H9 (cell line): ENCODE measurements at places on chromosomes 12 and 14. TPM values are rescaled to one million over a fixed set of nuclear protein-coding genes. Genes with fewer than 3 reads are reported as not detected.
A peak's percentile ranks its signal among the peaks of the same experiment; 100 is the strongest.

RTL1 gene
- not detected in 2 replicates for total RNA-seq

TEX22 gene
- total RNA-seq: 0.50 and 0.83 TPM in 2 replicates

KRT85 gene
- total RNA-seq: not detected in 2 replicates

MSI1 gene
- total RNA-seq: 91.5 and 93.2 TPM in 2 replicates

LIN7A gene
- total RNA-seq: 18.3 and 18.4 TPM in 2 replicates

PELI2 gene
- 16.2 and 18.0 TPM in 2 replicates for total RNA-seq

PPP1R1A gene
- total RNA-seq: 4.3 and 8.5 TPM in 2 replicates

ADSS1 gene
- total RNA-seq: 7.8 and 8.5 TPM in 2 replicates

LTBR gene
- 3.4 and 4.8 TPM in 2 replicates for total RNA-seq

NPFF gene
- not detected in 2 replicates for total RNA-seq

DNA sequence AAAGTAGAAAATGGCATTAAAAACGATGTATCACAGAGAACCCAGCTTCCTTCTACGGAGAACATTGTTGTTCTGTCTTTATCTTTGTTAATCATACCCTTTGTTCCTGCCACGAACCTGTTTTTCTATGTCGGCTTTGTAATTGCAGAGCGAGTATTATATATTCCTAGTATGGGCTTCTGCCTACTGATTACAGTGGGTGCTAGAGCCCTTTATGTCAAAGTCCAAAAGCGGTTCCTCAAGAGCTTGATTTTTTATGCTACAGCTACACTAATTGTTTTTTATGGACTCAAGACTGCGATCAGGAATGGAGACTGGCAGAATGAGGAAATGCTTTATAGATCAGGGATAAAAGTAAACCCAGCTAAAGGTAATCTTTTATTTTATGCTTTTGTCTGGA is 209.6 kb downstream of the TMTC2 start:
- H3K27me3 ChIP-seq: no peaks in the 10 kb centered on the region
- no peak overlapping the region for H3K27ac ChIP-seq
- no peak for DNase-seq
- H3K4me3 ChIP-seq: no peak overlapping the region
- no peaks in the 10 kb centered on the region for H3K36me3 ChIP-seq
- H3K4me1 ChIP-seq: no peaks in the 10 kb centered on the region

DNA sequence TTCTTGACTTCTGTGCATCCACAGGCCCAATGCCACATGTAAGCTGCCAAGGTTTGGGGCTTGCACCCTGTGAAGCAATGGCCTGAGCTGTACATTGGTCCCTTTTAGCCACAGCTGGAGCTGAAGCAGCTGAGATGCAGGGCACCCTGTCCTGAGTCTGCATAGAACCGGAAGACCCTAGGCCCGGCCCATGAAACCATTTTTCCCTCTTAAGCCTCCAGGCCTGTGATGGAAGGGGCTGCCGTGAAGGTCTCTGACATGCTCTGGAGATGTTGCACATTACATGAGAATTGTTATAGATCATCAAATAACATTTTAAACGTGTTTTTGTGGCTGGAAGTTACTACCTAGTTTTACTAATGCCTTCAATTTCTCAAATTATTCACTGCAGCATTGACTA is 188.7 kb downstream of the RPAP3 start:
- H3K27ac ChIP-seq: no peak overlapping the region
- H3K4me1 ChIP-seq: no peaks in the 10 kb centered on the region
- H3K4me3 ChIP-seq: no peak overlapping the region
- H3K27me3 ChIP-seq: no peaks in the 10 kb centered on the region
- no peak for DNase-seq

GRCh38 chr14:60773558-60773957 is 39.0 kb downstream of the MNAT1 start:
- no peaks in the 10 kb centered on the region for H3K27me3 ChIP-seq
- H3K4me1 ChIP-seq: peaks cover 4% of the 10 kb centered on the region; the same call in 1 of the 2 replicates
- no peak overlapping the region for H3K27ac ChIP-seq
- no peaks in the 10 kb centered on the region for H3K36me3 ChIP-seq
- no peak overlapping the region for H3K4me3 ChIP-seq
- no peak for DNase-seq

GRCh38 chr14:60561845-60562746 is 53.1 kb downstream of the SIX6 start:
- no peak overlapping the region for H3K4me3 ChIP-seq
- peak; percentile 83 for DNase-seq
- no peaks in the 10 kb centered on the region for H3K4me1 ChIP-seq
- H3K27me3 ChIP-seq: no peaks in the 10 kb centered on the region
- no peak overlapping the region for H3K27ac ChIP-seq
- no peaks in the 10 kb centered on the region for H3K36me3 ChIP-seq

- H3K36me3 ChIP-seq: peaks cover 19% of the 10 kb centered on the region
- H3K27ac ChIP-seq: no peak overlapping the region
- no peak overlapping the region for H3K4me3 ChIP-seq
- H3K27me3 ChIP-seq: no peaks in the 10 kb centered on the region
- no peaks in the 10 kb centered on the region for H3K4me1 ChIP-seq
- DNase-seq: peak; percentile 14
These were observed 318.7 kb downstream of the TMEM121 start for GRCh38 chr14:105844810-105845724.

- DNase-seq: no peak
- peaks cover 34% of the 10 kb centered on the region; the same call in 1 of the 2 replicates for H3K4me1 ChIP-seq
- H3K4me3 ChIP-seq: no peak overlapping the region
- H3K27me3 ChIP-seq: no peaks in the 10 kb centered on the region
These were observed 203.2 kb downstream of the ZFP36L1 start for GRCh38 chr14:68589447-68590200.

GRCh38 chr12:130240831-130241590 is 78.7 kb downstream of the FZD10 start:
- no peak overlapping the region for H3K4me3 ChIP-seq
- no peaks in the 10 kb centered on the region for H3K4me1 ChIP-seq
- no peak for DNase-seq
- H3K36me3 ChIP-seq: no peaks in the 10 kb centered on the region
- H3K27ac ChIP-seq: no peak overlapping the region

- no peak for DNase-seq
- H3K27ac ChIP-seq: no peak overlapping the region
- no peaks in the 10 kb centered on the region for H3K36me3 ChIP-seq
- H3K4me3 ChIP-seq: peak overlapping the region; percentile 68
- peaks cover 33% of the 10 kb centered on the region for H3K27me3 ChIP-seq
These were observed 4.9 kb downstream of the AMN start for GRCh38 chr14:102927346-102927877.

GRCh38 chr14:94458096-94458495 is 5.5 kb upstream of the SERPINA11 start:
- H3K36me3 ChIP-seq: peaks cover 39% of the 10 kb centered on the region
- no peak overlapping the region for H3K4me3 ChIP-seq
- H3K27me3 ChIP-seq: no peaks in the 10 kb centered on the region
- no peak overlapping the region for H3K27ac ChIP-seq
- H3K4me1 ChIP-seq: no peaks in the 10 kb centered on the region

GRCh38 chr14:24463884-24464785 is 21.6 kb upstream of the SDR39U1 start:
- H3K4me1 ChIP-seq: no peaks in the 10 kb centered on the region
- no peak for DNase-seq
- H3K4me3 ChIP-seq: no peak overlapping the region
- no peaks in the 10 kb centered on the region; the same call in 2 of the 3 replicates for H3K36me3 ChIP-seq
- H3K27ac ChIP-seq: no peak overlapping the region

DNA sequence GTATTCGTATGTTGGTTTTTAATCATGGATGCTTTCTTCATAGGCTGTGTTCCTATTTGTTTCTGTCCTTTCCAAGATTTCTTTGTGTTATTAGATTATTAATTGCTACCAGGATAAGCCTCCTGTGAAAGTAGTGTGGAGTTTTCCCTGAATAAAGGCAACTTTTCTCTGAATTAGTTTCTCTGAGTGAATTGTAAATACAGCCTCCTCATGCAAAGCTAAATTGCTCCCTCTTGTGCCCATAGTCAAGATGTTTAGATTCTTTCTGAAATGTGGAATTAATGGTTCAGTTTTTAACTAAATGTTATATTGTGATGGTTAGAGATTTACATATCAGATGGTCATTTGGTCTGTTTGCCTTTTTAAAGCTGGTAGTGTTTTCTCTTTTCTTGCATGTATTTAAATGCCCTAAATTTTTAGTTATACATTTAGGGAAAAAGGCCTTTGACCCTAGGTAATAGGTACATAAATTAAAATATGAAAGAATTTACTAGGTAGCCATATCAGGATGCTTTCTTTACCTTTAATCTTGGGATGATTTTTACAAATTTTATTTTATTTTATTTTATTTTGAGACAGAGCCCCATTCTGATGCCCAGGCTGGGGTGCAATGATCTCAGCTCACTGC is 8.9 kb downstream of the APAF1 start:
- H3K4me1 ChIP-seq: no peaks in the 10 kb centered on the region
- no peak for DNase-seq
- H3K27ac ChIP-seq: no peak overlapping the region
- H3K4me3 ChIP-seq: no peak overlapping the region
- H3K27me3 ChIP-seq: no peaks in the 10 kb centered on the region

DNA sequence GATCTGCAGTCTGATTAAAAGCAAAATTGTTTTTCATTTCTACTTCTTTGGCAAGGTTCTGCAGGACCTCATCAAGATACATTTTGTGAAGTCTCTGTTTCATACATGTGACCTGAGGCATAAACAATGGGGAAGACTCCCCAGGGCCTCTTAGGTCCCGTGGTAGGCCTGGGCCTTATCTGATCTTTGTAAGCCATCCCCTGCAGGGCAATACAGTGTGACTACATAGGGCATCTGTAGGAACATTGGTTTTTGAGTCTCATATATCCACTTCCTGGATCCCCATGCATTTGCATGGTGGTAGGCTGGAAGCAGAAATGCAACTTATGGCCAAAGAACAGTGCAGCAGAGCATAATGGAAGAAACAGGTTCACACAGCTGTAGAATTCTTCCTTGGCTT is 6.0 kb downstream of the FAR2 start:
- H3K27ac ChIP-seq: no peak overlapping the region
- no peaks in the 10 kb centered on the region for H3K27me3 ChIP-seq
- no peaks in the 10 kb centered on the region for H3K36me3 ChIP-seq
- no peak overlapping the region for H3K4me3 ChIP-seq
- no peaks in the 10 kb centered on the region; the same call in 1 of the 2 replicates for H3K4me1 ChIP-seq
- no peak for DNase-seq
